H9 (cell line): ENCODE measurements at places on chromosomes 2 and 18.

GRCh38 chr2:108403494-108403893 is 25.7 kb downstream of the SULT1C4 start:
- H3K4me1 ChIP-seq = no peaks in the 10 kb centered on the region; the same call in 1 of the 2 replicates
- peak; percentile 95 for DNase-seq
- no peak overlapping the region for H3K4me3 ChIP-seq
- H3K36me3 ChIP-seq = peaks cover 42% of the 10 kb centered on the region
- H3K27ac ChIP-seq = peak overlapping the region; percentile 69

- peaks cover 3% of the 10 kb centered on the region; the same call in 1 of the 2 replicates for H3K4me1 ChIP-seq
- no peaks in the 10 kb centered on the region for H3K36me3 ChIP-seq
- no peaks in the 10 kb centered on the region for H3K27me3 ChIP-seq
- peak overlapping the region; percentile 65; the same call in 2 of the 3 replicates for H3K4me3 ChIP-seq
- DNase-seq = peak; percentile 67
- H3K27ac ChIP-seq = no peak overlapping the region
Observed at GRCh38 chr18:46343931-46344372, 239.8 kb downstream of the HAUS1 start.

DNA sequence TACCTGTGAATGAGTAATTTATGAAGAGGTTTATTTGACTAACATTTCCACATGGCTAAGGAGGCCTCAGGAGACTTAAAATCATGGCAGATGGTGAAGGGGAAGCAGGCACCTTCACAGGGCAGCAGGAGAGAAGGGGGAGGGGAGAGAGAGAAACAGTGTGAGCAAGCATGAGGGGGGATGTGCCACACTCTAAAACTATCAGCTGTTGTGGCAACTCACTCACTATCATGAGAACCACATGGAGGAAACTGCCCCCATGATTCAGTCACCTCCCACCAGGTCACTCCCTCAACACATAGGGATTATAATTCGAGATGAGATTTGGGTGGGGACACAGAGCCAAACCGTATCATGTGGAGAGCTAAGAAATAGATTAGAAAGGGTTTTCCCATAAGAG is 309.0 kb downstream of the RDH14 start:
- DNase-seq = no peak
- H3K4me1 ChIP-seq = no peaks in the 10 kb centered on the region
- H3K27me3 ChIP-seq = no peaks in the 10 kb centered on the region
- H3K27ac ChIP-seq = no peak overlapping the region
- no peak overlapping the region for H3K4me3 ChIP-seq

- no peak for DNase-seq
- H3K4me1 ChIP-seq = peaks cover 16% of the 10 kb centered on the region
- H3K36me3 ChIP-seq = no peaks in the 10 kb centered on the region; the same call in 2 of the 3 replicates
- H3K4me3 ChIP-seq = no peak overlapping the region
Observed at GRCh38 chr2:15986068-15986560, 45.8 kb downstream of the MYCN start.

GRCh38 chr2:222315443-222316121 is 16.8 kb upstream of the PAX3 start:
- no peak for DNase-seq
- H3K36me3 ChIP-seq = no peaks in the 10 kb centered on the region
- H3K27me3 ChIP-seq = peaks cover 67% of the 10 kb centered on the region
- H3K4me3 ChIP-seq = no peak overlapping the region

GRCh38 chr2:85457877-85458316 is 39.4 kb downstream of the SH2D6 start:
- no peak for DNase-seq
- H3K4me3 ChIP-seq = no peak overlapping the region
- no peaks in the 10 kb centered on the region for H3K36me3 ChIP-seq

- no peak for DNase-seq
- H3K27me3 ChIP-seq = no peaks in the 10 kb centered on the region
- no peaks in the 10 kb centered on the region for H3K4me1 ChIP-seq
- peaks cover 27% of the 10 kb centered on the region for H3K36me3 ChIP-seq
- no peak overlapping the region for H3K4me3 ChIP-seq
Observed at GRCh38 chr2:10777111-10777841, 35.3 kb downstream of the PDIA6 start.

GRCh38 chr2:79000008-79000576 is 25.4 kb upstream of the REG3G start:
- H3K4me1 ChIP-seq = no peaks in the 10 kb centered on the region
- H3K27me3 ChIP-seq = peaks cover under 1% of the 10 kb centered on the region; the same call in 1 of the 2 replicates
- no peak for DNase-seq
- H3K4me3 ChIP-seq = no peak overlapping the region
- H3K27ac ChIP-seq = no peak overlapping the region

- no peak for DNase-seq
- no peaks in the 10 kb centered on the region for H3K27me3 ChIP-seq
- H3K4me1 ChIP-seq = no peaks in the 10 kb centered on the region
- no peak overlapping the region for H3K27ac ChIP-seq
- H3K36me3 ChIP-seq = no peaks in the 10 kb centered on the region
Observed at GRCh38 chr2:219912491-219912921, 285.1 kb downstream of the SLC4A3 start.

- H3K4me1 ChIP-seq = no peaks in the 10 kb centered on the region
- no peaks in the 10 kb centered on the region for H3K36me3 ChIP-seq
- no peak overlapping the region for H3K27ac ChIP-seq
- H3K4me3 ChIP-seq = no peak overlapping the region
- no peaks in the 10 kb centered on the region for H3K27me3 ChIP-seq
Observed at GRCh38 chr2:239660390-239661230, 259.8 kb upstream of the HDAC4 start.

- H3K27me3 ChIP-seq = peaks cover 16% of the 10 kb centered on the region; the same call in 1 of the 2 replicates
- no peaks in the 10 kb centered on the region for H3K4me1 ChIP-seq
- no peak overlapping the region for H3K27ac ChIP-seq
Observed at GRCh38 chr2:181461056-181461997, 4.1 kb downstream of the ITGA4 start.

- no peak overlapping the region for H3K4me3 ChIP-seq
- H3K36me3 ChIP-seq = peaks cover 43% of the 10 kb centered on the region
- no peak for DNase-seq
- no peaks in the 10 kb centered on the region for H3K27me3 ChIP-seq
- peaks cover 15% of the 10 kb centered on the region for H3K4me1 ChIP-seq
- H3K27ac ChIP-seq = no peak overlapping the region
Observed at GRCh38 chr2:165776013-165776412, 18.0 kb downstream of the GALNT3 start.

DNA sequence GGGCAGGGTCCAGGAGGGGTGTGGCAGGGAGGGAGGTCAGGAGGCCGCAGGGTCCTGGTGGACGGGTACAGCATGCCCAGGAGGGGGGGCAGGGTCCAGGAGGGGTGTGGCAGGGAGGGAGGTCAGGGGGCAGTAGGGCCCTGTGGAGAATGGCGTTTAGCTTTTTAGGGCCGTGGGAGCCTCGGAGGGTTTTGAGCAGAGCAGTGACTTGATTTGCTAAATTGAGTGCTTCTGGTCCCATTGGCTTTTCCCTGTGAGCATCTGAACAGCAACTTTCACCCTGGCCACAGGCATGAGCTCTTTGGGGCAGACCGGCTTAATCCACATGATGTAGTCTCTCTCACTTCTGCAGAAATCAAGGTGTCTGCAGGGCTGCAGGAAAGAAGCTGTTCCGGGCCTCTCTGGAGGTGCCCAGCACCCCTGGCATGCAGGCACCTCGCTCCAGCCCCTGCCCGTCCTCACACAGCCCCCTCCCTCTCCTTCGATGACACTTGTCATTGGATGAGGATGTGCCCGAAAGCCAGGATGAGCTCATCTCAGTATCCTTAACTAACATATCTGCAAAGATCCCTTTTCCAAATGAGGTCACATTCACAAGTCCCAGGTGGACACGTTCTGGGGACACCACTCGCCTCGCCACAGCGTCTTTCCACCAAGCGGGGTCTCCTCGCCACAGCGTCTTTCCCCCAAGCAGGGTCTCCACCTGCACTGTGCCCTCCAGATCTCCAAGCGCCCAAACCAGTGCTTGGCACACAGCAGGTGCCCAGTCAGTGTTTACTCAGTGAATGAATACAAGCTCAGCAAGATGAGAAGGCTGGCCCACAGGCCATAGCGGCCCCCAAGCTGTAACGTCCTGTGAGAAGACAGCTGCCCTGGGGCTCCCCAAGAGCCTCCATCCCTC is 94.0 kb downstream of the NDUFA10 start:
- no peak overlapping the region for H3K27ac ChIP-seq
- H3K4me1 ChIP-seq = no peaks in the 10 kb centered on the region
- H3K27me3 ChIP-seq = no peaks in the 10 kb centered on the region
- no peak overlapping the region for H3K4me3 ChIP-seq
- no peaks in the 10 kb centered on the region for H3K36me3 ChIP-seq

- H3K27me3 ChIP-seq = peaks cover 21% of the 10 kb centered on the region
- H3K4me1 ChIP-seq = no peaks in the 10 kb centered on the region
Observed at GRCh38 chr2:27308359-27308881, at the start of gene UCN. Gene UCN (minus strand): TSS chr2:27308445. CDS start chr2:27307895, 550 bp downstream.

DNA sequence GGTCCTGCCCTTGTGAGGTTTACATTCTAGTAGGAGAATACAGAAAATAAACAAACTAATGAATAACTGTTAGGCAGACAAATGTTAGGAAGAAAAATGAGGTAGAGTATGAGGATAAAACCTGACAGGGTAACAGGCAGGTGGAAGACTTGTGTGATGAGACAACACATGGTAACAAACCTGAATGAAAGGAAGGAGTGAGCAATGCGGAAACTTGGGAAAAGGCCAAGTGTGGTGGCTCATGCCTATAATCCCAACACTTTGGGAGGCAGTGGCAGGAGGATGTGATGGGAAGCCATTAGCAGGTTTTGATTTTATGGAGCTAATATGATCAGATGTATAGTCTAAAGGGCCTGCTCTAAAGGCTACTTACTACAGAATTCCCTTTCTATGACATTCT is 74.2 kb downstream of the INO80D start:
- H3K36me3 ChIP-seq = peaks cover 45% of the 10 kb centered on the region
- H3K27me3 ChIP-seq = no peaks in the 10 kb centered on the region
- H3K4me3 ChIP-seq = no peak overlapping the region
- no peak for DNase-seq

DNA sequence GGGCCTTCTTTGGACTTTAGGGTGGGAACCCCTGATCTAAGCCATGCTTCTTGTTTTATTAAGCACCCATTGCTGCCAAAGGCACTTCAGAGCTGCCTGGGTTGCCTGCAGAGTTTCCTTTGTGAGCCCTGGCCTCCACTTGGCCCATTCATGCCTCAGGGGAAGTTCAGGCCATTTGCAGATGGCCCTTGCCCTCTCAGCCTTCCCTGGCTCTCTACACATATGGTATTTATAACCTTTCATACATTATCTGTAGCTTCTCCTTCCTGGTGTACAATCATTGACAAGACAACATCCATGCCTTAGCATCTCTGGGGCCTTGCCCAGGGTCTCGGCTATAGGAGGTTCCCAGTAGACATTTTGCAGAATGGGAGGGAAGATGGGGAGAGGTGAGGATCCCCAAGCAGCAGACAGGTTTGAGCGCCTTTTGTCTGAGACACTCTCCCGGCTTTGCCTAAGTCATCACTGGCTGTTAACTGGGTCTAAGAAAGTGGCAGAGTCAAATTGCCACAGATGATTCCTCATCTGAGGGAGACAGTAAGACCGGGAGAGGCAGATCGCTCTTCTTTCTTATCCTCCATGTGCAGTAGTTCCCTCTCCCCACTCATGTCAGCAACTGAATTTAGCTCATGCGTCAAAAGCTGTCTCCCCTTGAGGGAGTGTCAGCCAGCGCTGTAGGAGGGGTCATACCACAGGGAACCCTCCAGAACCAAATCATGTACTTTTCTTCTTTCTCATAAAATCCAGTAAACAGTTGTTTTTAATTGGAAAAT is 2.7 kb downstream of the EHD3 start:
- no peaks in the 10 kb centered on the region; the same call in 1 of the 2 replicates for H3K36me3 ChIP-seq
- H3K27ac ChIP-seq = no peak overlapping the region
- DNase-seq = peak; percentile 11
- H3K4me3 ChIP-seq = no peak overlapping the region
- peaks cover 4% of the 10 kb centered on the region; the same call in 1 of the 2 replicates for H3K27me3 ChIP-seq
- 0 out of 2 replicates have a peak, but pooled peaks cover 3% of the 10 kb centered on the region for H3K4me1 ChIP-seq

- peaks cover 8% of the 10 kb centered on the region for H3K36me3 ChIP-seq
- no peaks in the 10 kb centered on the region; the same call in 1 of the 2 replicates for H3K4me1 ChIP-seq
- no peak for DNase-seq
- no peak overlapping the region for H3K27ac ChIP-seq
Observed at GRCh38 chr18:47912343-47912742, 18.1 kb downstream of the SMAD2 start.

- peaks cover 2% of the 10 kb centered on the region; the same call in 1 of the 2 replicates for H3K4me1 ChIP-seq
- H3K4me3 ChIP-seq = no peak overlapping the region
- no peak overlapping the region for H3K27ac ChIP-seq
- DNase-seq = no peak
Observed at GRCh38 chr2:44397447-44398175, 35.9 kb downstream of the CAMKMT start.

DNA sequence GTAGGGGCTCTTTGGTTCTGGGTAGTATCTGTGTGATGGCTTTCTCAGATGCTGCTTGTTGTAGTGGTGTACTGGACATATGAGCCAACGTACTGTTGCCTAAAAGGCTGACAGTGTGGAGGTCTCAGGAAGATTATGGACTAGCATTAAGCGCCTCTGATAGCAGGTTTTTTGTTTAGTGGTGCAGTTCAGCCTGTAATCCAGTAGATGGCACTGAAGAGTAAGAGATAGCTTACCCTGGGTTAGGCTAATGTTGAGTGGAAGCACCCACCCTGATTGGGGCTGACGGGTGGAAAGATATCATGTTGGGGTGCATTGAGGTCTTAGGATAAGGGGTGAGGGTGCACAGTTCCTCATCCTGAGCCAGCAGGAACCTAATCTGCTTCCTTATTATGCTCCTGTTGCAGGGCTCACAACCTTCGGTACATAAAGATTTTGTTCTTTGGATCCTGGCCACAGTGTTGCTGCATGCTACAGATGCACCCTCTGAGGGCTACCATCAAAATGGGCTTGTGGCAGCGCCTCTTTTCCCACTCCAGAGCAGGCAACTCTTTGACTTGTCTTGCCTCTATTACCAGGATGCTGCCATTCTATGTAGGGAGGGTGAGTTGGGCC is 79.6 kb downstream of the MSTN start:
- no peaks in the 10 kb centered on the region for H3K27me3 ChIP-seq
- H3K4me1 ChIP-seq = no peaks in the 10 kb centered on the region
- DNase-seq = no peak
- no peak overlapping the region for H3K4me3 ChIP-seq

GRCh38 chr2:232385660-232386489 is 7.3 kb downstream of the ALPP start:
- H3K27me3 ChIP-seq = peaks cover 38% of the 10 kb centered on the region; the same call in 1 of the 2 replicates
- H3K27ac ChIP-seq = no peak overlapping the region
- DNase-seq = no peak
- peaks cover 32% of the 10 kb centered on the region for H3K36me3 ChIP-seq
- no peaks in the 10 kb centered on the region for H3K4me1 ChIP-seq
- peak overlapping the region; percentile 78 for H3K4me3 ChIP-seq

DNA sequence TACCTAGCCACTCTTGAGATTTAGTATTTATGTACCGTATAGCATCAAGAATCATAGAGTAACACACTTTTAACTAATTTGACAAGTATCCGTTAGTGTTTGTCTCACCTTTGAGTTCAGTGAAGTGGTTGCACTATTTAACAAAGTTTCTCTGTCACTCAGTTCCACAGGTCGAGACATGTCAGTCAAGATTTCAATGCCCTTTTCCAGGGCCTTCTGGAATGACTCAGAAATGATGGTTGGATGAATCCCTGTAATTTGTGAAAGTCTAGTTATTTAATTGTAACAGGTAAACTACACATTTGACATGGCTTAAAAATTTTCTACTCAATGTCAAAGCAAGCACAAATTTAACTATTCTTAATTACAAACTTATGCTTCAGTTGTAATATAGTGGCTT is 9.7 kb downstream of the CCT4 start:
- H3K4me3 ChIP-seq = no peak overlapping the region
- no peaks in the 10 kb centered on the region for H3K27me3 ChIP-seq
- peaks cover 95% of the 10 kb centered on the region for H3K36me3 ChIP-seq
